ENCODE measurements at places on chromosomes 2 and 18.

DNA sequence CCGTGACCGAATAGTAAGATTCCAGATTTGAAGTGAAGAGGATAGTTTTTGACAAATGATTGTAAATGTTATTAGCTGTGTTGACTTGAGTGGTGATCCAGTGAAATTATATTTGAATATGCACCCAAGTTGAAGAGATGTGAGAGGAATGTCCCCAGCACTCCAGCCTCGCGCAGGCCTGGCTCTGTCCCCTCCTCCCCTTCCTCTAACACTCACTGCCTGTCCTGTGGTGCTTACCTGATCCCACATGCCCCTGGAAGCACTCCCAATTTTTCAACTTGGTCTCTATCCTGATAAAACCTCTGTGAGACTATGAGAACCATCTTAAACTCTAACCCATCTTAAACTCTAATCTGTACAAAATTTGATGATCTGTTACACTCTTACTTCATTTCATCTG is 154.7 kb upstream of the LRP1B start:
- no peak for DNase-seq

DNA sequence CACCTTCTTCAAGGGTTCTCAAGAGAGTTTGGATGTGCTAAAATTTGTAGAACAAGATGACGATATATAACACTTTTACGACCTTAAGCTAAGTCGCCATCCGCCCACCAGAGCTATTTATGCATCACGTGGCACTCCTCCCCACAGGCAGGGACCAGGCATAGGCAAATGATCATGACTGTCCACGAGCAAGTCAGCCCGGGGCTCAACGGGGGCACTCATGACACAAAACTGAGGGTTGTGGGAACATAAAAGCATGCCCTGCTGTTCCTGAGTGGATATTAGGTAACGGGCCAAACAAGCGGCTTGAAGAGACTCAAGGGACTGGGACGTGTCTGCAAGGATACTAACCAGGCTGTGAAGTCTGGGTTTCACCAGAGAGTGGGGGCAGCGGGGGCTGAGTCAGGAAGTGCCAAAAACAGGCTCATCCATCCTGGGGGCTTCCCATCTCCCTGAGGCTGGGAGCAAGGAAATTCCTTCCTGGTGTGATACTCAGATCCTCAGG is 58.1 kb downstream of the FAM178B start:
- DNase-seq = peak; percentile 37

DNA sequence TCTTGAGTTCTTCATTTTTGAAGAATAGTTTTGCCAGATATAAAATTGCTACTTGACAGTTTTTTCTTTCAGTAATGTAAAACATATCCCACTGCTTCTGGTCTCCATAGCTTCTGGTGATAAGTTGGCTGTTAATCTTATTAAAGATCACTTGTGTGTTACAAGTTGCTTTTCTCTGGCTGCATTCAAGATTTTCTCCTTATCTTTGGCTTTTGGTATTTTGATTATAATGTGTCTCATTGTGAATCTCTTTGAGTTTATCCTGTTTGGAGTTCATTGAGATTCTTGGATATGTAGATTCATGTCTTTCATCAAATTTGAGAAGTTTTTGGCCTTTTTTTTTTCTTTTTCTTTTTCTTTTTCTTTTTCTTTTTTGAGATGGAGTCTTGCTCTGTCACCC is 20.2 kb upstream of the ADNP2 start:
- no peak for DNase-seq

GRCh38 chr2:219178377-219179175 is 501 bp downstream of the RETREG2 start:
- peak; percentile 41 for DNase-seq

- DNase-seq = peak; percentile 61
These were observed at the start of gene KCNK3 for GRCh38 chr2:26692279-26692896. Gene KCNK3, plus strand, starts transcription at chr2:26692722. Its CDS starts 154 bp downstream, at chr2:26692876.

GRCh38 chr2:174025271-174026121 is 60.3 kb upstream of the SP3 start:
- peak; percentile 62 for DNase-seq

- no peak for DNase-seq
These were observed 379.0 kb downstream of the SETBP1 start for GRCh38 chr18:45059695-45060094.

GRCh38 chr2:231299267-231299666 is 96.2 kb upstream of the B3GNT7 start:
- DNase-seq = no peak
